ENCODE measurements at places on chromosomes 1 and 21.

GRCh38 chr1:153432874-153433681 is 16.8 kb downstream of the S100A7A start:
- DNase-seq = no peak

DNA sequence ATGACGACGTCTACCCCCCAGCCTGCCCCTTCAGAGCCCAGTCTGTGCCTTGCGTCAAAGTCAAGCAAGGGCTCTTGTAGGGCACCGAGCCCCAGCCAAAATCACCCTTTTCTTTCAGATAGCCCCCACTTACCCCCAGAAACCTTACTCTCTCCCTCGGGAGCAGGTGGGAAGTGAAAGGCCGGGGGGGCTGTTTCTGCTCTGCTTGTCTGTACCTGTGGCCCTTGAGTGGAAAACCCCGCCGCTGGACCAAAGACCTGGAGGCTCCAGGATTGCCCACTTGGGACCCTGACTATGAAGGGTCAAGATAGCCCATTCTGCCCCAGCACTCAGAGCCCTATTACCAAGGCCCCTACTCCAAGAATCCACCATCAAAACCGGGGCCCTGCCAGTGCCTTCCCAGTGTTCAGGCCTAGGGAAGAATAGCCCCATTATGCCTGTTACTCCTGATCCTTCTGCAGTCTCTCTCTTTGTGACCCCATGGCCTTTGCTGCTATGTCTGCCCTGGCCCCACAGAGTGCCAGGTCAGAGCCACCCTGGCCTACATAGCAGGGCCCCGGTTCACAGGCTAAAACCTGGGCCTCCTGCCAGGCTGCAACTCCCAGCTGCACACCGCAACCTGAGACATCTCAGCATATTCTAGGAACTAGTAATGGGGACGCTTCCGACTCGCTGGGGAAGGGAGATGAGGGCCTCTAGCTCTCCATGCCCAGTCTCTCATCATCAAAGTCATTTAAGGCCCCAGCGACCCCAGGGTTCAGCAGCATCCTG is 22.2 kb upstream of the HPDL start:
- peak; percentile 51 for DNase-seq

- DNase-seq = no peak
These were observed 1.3 kb downstream of the GREM2 start for GRCh38 chr1:240610636-240611035.

GRCh38 chr1:167683641-167684502 is 37.9 kb upstream of the MPZL1 start:
- no peak for DNase-seq

- no peak for DNase-seq
These were observed 5.1 kb upstream of the LDLRAP1 start for GRCh38 chr1:25538191-25538767.

DNA sequence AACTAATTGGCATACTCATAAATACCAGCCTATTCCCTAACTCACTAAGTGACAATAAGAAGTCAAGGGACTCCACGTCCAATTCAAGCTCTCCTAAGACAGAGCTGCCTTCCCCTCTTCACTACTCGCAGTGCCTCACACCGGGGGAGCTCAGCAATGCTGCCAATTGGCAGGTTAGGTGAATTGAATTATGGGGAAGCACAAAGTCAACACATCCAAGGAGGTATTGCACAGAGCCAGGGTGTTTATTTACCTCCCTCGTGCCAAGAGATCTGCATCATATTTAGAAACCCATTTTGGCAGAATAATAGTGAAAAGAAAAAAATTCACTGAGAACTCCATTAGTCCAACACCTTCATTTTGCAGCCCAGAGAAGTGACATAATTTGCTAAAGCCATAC is 20.4 kb upstream of the TNR start:
- DNase-seq = no peak

DNA sequence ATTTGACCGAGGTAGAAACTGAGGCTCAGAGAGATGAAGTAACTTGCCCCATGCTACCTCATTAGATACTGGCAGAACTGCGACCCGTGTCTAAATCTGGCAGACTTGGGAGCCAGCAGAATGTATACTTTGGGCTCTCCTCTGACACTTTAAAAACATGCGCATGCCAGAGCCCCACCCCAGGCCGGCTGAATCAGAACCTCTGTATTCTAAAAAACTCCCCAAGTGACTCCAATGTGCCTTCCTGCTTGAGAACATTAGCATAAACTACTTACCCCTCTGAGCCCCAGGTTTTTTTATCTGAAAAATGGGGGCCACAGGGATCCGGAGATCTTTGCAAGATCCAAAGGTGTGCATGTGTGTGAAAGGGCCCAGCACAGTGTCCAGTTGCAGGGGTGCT is 344.7 kb upstream of the USP24 start:
- DNase-seq = no peak

DNA sequence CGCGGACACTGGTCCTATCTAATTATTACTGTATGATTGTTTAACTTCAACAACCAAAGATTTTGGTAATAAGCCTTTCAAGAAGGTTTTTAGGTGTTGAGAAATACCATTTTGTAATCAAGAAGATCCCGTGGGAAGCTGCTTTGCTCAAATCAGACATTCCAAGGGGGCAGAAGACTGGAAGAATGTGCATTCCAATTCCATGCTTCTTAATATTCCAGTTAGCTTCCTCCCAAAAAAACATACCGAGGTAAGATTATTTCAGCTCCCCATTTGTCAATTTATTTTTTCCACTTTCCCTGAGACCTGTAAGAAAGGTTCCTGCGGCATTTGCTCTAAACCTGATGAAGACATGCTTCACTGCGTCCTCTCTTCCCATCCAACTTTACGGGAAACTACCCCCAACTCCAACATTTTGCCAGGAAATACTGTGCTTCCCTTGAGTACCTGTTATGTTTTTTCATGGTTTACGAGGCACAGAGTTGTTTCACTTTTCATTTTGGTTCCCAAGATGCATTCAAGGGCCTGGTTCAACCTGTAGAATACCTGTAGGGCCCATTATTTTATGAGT is 4.1 kb downstream of the CNN3 start:
- no peak for DNase-seq

DNA sequence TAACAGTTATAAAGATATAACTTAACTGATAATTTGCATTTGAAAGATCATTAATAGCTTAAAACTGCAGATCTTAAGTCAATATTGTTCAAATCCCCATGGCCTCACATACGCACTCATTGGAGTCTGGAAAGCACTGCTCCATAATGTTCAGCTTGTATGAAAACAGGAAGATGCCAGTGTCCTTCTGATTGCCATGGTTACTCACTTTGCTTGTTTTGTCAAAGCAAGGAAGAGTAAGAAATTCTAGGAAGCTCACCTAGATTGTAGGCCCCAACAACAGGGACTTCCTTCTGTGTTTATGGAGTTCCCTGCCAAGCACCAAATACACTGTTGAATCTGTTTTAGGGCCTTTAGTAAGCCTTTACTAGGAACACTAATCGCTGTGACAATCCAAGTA is 10.9 kb downstream of the GAS5 start:
- no peak for DNase-seq

- no peak for DNase-seq
These were observed 28.3 kb downstream of the LAMC1 start for GRCh38 chr1:183051546-183051945.

- no peak for DNase-seq
These were observed 54.9 kb downstream of the ACBD3 start for GRCh38 chr1:226131639-226132038.

GRCh38 chr21:26835714-26836265 is 9.4 kb downstream of the ADAMTS1 start:
- DNase-seq = no peak

GRCh38 chr21:38258521-38259485 is 2.0 kb downstream of the KCNJ15 start:
- DNase-seq = no peak

DNA sequence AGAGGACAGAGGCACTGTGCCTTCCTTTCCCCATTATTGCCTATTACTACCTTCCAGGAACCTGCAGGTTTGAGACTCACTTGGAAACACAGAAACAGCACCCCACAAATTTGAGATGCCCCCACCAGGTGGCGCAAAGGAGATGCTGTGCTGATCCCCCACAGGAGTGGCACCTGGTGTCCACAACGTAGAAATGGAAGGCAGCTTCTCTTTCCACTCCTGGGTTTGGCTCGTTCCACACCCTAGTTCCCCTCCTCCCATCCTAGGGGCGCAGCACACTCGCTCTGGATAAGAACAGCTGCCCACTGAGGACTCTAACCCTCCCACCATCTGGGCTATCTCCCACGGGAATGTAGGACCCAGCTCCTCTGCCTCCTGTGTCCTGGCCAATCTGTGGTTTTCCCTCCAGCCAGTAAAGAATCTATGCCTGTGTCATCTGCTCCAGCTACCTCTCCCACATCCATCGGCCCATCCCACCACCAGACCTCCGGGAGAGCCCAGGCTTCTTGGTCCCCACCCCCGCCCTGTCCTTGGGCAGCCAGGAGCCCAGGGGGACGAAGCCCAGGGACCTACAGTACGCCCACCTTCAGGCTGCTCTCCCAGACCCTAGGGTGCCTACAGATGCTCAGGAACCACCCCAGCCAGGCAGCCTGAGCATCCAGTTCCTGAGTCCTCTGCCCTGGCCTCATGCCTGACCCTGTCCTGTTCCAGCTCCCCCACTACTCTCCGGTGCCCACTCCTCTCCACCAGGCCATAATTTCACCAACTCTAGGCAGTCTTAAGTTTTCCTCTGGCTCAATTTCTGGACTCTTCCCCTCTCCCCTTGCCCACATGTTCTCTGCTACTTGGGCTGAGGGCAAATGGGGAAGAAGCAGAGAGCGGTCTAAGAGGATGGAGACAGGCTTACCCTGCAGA is 549 bp downstream of the THBS3 start:
- DNase-seq = peak; percentile 89

- DNase-seq = no peak
These were observed 46.8 kb downstream of the SPATA46 start for GRCh38 chr1:162329826-162330225.

DNA sequence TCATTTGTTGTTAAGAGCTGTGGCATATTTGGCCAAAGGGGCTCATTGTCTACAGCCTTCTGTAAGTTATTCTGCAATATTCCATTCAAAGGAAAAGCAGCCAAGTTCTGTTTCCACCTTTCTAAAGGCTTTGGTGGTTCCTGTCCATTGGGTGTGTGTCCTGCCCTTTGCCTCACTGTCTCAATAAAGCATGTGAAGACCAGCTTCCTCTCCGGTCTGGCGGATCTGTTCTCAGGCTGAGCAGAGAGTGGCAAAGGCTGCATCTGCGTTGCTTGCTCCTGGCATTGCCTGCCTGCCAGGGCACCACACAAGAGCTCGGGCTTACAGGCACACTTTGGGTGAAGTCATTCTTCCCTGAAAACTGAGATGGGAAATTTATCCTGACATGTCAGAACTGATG is 34.9 kb downstream of the ST6GALNAC3 start:
- no peak for DNase-seq

DNA sequence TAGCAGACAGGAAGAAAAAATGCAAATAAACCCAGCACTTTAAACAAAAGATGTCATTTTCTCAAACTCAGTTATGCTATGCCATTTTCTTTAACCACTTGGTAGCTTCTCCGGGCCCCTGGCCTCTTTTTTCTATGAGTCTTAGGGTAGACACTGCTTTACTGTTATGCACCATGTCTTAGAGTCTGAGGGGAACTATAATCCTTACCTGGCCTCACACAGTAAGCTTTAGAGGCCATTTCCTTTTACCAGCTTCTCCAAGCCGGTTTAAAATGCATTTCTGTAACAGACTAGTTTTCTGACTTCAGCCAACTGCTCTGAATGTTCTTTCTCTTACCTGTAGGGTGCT is 73.7 kb upstream of the EDEM3 start:
- no peak for DNase-seq

DNA sequence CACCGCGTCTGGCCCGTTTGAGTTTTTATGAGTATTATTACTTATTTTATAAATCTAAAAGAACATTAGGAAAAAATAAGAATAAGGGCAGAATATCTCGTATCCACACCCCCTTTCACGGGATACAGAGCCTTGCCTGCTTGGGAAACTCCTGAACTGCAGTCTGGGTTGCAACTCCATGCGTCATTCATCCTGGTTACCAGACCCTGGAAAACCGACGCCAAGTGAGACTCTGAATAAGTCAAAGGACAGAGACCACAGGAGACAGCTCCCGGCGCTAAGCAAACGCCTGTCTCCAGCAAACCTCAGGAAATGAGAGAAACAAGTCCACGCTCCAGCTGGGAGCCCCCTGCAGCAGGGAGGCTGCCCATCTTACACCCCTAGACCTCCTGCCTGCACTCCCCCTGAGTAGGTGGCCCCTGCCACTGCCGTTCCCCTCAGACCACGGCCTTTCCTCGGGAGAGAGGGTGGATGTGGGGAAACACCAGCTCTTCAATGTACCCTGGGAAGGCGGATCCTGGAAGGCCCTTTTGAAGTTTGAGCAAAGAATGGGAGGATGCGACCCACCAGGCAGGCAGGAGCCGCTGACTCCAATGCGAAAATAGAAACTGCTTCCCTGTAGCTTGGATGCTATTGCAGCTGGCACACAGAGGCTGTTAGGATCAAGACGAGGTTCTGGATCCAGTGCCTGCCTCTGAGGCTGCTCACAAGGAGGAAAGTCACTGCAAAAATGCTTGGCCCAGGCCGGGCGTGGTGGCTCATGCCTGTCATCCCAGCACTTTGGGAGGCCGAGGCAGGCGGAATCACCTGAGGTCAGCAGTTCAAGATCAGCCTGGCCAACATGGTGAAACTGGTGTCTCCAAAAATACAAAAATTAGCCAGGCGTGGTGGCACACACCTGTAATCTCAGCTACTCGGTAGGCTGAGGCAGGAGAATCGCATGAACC is 37.7 kb upstream of the GPR157 start:
- peak; percentile 59 for DNase-seq

DNA sequence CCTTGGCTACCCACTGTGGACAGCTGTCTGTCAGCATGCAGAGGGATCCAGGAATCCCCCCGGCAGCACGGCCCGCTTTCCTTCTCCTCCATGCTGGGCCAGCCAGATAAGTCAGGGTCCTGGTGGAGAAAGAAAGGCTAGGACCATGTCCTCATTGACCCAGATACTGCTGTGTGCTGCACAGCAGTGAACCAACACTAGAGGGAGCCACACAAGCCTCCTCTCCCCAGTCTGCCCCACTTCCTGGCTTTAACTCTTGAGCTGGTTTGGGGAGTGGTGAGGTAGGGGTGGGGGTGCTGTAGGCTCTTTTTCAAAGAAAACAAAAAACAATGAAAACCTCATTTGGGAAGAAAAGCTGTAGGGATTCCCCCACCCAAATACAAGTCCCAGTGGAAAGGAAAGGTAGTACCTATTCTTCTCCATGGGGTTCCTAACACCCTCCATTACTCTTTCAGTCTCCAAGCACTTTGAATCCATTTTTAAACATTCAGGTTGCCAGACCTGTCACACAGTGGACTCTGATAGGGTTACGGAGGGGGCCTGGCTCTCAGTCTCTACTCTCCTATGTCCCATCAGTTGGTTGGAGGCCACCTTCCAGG is 84.9 kb upstream of the CD1D start:
- no peak for DNase-seq
